ENCODE measurements at places on chromosomes 1 and 21.

GRCh38 chr1:32393832-32394140 lies 455 bp downstream of the BSDC1 start:
- DNase-seq, result no peak

DNA sequence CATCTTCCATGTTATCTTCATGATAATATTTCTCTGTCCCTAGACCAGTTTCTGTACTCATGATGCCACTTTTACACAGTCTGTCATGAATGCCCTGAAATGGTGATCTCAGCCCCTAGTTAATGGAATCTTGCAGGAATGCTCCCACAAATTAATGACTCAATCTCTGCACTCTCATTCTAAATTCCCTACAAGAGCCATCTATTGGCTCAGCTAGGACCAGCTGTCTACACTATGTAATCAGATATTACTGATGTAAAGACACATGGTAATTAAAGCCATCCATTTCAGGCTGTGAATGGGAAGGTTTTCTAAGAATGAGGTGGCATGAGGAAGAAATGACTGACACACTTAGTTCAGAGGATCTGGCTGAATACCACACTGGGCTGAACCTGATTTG lies 199.1 kb upstream of the KCND3 start:
- DNase-seq, result no peak

DNA sequence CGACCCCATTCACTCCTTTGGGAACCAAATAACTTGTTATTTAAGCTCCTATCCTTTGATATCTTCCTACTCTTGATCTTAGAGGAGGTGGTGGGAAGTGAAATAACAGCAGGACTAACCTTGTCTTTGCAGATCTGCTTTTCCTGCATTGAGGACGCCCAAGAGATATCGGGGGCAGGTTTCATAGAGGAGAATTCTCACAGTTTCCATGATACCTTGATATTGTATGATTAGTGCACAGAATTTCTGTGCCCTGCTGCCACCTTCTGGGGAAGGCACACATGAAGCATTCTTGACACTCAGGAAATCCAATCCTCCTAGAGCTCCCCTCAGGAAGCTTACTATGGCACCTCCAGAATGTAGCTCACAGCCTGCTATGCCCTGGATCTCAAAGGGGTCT lies 1.6 kb downstream of the CD1B start:
- DNase-seq, result no peak

DNA sequence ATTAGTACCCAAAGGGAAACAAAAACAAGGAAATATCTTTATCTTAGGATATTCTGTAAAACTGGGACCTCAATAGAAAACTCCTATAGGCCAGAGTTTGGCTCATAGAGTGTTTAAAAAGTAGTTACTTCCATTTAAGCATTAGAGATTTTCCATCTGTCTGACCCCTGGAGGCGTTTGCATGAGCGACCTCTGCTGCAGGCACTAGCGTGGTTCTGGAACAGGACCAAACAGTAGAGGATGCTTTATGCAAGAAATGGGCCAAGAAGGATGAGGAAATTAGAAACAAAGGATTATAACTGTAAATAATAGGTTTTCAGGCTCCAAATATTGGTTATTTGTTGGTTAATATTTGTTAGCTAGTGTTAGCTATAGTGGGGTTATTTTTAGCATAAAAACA lies 5.7 kb downstream of the ZBTB40 start:
- no peak for DNase-seq

DNA sequence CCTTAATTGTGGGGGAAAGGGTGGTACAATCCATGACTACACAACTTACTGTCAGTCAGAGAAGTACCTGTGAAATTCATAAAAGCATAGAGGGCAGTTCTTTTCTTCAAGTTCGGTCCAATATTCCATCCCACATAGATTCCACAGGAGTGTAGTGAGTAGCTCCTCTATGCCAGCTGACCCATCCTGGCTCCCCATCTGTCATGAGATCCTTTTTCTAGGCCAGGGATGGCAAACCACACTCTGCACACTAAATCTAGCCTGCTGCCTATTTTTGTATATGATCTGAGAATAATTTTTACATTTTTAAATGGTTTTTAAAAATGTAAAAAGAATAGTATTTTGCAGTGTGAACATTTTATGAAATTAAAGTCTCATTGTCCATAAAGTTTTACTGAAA lies 107.0 kb upstream of the TSPAN2 start:
- no peak for DNase-seq

GRCh38 chr21:38300141-38300578 lies 43.4 kb downstream of the KCNJ15 start:
- no peak for DNase-seq

DNA sequence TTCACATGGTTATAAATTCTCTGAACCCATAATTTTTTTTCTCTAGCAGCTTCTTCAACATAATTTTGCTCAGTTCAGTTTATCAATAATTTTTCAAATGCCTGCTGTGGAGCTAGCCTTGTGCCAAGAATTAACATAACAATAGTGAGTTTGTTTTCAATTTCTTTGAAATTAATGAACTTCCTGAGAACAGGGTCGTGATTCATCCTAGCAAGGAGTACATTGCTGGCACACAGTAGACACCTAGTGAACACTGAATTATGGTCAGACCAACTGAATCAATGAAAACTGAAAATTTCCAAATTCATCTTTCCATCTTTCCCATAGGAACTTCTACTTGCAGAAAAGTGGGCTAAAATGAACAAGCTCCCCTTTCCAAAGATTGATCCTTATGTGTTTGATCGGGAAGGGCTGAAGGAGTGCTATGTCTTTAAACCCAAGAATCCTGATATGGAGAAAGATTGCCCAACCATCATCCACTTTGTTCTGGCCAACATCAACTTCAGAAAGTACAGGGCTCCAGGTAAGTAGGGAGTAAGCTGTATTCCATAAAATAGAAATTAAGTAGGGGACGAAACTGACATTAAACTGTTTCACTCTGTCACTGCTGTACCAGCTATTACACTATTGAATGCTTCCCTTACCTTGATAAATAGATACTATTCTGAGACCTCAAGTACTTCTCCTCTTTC lies 148.7 kb downstream of the PLA2G4A start:
- DNase-seq, result no peak

DNA sequence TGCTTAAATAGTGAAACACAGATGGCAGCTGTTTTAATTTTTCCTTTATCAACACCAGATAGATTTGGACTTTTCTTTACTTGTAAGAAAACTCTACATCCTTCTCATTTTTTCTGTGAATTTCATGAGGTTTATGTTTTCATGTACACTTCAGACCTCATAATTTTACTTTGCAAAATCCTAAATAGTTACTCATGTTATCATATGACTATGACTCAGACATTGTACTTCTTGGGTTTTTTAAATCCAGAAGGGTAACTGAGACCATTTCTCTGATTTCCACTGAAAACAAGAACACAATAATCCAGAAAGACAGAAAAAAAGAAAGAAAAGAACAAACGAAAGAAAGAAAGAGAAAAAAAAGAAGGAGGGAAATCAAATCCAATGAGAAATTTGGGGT lies 1021.6 kb downstream of the NCAM2 start:
- DNase-seq, result no peak
